ENCODE measurements at places on chromosomes 3 and 15. TPM values are rescaled to one million over a fixed set of nuclear protein-coding genes. Genes with fewer than 3 reads are reported as not detected.

GRCh38 chr3:129439226-129439816 is 427 bp downstream of the MBD4 start:
- peak; percentile 63 for DNase-seq

DNA sequence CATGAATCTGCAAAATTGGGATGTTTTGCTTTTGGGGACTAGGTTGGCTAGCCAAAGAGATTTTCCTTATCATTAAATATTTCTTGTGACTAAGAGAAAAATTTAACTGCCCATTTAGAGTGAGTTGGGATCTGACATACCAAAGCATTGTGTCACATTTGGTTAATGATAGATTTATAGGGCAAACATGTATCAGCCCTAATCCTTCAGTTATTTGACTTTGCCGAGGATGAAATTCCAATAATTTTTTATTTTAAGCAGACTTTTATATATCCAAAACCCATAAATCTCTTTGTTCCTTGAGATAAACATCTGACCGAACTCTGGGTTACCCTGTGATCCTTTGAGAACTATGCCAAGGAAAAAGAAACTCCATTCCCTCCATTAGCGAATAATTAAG is 218.9 kb downstream of the CDIN1 start:
- no peak for DNase-seq

- peak; percentile 24 for DNase-seq
Measured at GRCh38 chr3:83524901-83525300, 1433.9 kb upstream of the CADM2 start.

DNA sequence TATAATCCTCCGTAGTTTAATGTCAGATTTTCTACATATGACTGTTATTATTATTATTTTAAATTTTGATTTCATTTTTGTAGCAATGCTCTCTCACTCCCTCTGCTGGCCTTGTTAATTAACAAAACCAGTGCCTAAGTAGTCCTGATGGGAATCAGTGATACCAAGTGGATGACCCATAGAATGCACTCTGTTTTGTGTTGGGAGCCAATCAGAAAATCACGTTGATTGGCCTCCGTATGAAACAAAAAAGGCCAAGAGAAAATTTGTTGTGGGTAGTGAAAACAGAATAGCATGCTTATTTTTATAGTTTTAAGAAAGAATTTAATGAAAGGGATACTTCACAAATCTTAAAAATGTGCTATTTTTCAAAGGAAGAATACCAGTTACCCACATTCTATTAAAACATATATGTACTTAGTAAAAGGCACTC is 34.4 kb upstream of the MEIS2 start:
- peak; percentile 49 for DNase-seq

GRCh38 chr3:78273326-78273725 is 1233.4 kb downstream of the ROBO2 start:
- DNase-seq: no peak

DNA sequence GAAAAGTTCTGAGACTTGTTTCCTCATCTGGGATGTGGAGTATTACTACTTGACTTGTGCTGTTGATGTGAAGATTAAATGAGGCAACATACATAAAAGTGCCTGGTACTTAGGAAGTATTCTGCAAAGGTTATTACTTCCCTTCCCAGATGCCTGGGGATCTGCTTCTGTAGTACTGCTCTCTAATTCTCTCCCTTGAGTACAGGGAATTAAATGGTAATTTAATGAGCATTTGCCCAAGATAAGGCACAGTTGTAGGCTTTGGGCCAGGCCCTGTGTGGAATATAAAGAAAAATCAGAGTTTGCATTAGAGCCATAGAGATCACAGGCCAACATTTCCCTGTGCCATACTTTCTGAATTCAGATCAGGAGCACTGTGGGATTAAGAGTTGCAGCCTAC is 84.4 kb downstream of the LARS2 start:
- DNase-seq: no peak

- no peak for DNase-seq
Measured at GRCh38 chr3:8206971-8207617, 294.5 kb upstream of the LMCD1 start.

- no peak for DNase-seq
Measured at GRCh38 chr3:88773766-88774165, 333.7 kb upstream of the EPHA3 start.

DNA sequence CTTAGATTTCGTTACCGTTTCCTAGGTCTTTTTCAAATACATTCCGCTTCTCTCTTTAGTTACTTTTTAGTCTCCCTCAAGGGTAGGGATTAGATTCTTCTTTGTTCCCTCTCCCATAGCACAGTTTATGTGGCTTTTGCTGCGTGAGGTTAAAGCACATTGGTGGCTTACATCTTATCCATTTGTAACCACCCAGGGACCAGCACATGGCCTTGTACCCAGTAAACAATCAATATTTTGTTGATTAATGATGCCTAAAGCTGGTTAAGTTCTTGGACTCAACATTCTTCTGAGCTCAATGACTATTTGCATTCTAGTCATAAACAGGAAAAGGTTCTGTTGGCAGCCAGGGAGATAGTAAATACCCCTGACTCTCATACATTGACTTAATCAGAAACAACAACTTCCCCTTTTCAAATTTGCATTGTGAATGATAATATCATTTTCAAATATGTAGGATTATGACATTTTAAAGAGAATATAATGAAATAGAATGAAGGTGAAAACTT is 60.2 kb downstream of the CACNA1D start:
- no peak for DNase-seq

DNA sequence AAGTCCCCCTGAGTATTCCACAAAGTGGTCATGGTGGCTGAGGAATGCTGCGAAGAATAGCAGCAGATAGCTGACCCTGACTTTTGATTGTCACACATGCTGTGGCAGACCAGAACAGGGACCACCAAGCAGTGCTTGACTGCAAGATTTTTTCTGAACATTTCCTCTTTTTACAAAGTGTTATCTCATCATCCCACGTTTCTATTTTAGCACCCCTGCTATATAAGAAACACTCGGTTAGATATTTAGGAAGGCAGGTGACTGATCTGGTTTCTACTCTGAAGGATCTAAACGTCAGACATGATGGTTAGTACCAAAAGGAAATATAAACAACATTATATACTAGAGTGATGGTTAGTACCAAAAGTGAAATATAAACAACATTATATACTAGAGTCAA is 9.1 kb downstream of the SLC25A26 start:
- no peak for DNase-seq

DNA sequence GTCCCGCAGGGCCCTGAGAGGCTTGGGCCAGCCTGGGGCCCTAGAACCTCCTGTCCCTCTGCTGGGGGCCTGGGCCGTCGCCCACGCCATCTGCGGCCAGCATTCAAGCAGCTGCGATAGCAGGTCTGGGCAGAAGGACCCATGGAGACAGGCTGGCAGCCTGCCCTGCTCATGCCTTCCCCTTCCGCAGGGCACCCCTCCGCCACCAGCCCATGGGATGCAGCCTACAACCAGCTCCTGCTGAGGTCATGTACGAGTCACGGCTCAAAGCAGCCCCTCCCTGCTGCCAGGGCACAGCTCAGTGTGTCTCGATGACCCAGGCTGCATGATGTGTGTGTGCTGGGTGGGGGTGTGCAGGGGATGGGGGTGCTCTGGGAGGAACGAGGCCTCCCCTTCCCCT is 27.8 kb downstream of the DUSP7 start:
- DNase-seq: no peak

- no peak for DNase-seq
Measured at GRCh38 chr3:160869825-160870224, 113.8 kb downstream of the PPM1L start.

GRCh38 chr3:85594676-85595075 is 635.9 kb downstream of the CADM2 start:
- no peak for DNase-seq

DNA sequence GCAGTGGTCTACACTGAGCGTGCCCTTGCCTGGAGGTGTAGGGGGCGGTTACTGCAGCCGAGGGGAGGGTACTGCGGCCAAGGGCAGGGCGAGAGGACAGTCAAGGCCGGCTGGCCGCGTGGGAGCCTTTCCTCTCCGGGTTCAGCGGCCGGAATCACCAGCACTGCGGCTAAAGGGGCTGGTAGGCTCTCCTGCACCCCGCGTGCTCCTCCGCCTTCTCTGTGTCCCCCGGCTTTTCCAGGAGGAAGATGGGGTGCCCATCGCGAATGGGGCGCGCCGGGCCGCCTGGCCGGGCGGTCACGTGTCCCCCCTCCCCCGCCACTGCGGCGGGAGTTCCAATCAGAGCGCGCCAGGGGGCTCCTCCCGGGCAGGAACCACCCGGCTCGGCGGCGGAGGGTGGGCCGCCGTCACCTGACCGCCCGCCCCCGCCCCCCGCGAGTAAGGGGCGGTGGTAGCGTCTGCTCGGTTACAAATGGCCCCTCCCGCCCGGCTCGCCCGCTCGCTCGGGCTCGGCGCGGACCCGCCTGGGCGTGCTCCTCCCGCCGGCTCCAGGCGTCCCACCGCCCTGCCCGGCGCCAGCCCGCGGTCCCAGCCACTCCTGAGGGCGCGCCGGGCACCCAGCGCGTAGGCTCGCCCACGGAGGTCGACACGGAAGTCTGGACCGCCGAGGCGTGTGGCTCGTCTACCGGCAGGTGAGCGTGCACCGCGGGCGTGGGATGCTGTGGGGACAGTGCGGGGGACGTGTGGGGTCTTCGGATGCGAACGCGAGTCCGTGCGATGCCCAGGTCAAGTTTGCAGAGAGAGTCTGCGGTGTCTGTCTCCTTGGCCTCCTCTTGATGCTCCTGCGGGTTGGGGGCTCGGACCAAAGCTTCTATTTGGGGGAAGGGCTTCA is 242.6 kb upstream of the TOPAZ1 start:
- peak; percentile 80 for DNase-seq

GRCh38 chr15:58361273-58361759 is 70.5 kb upstream of the LIPC start:
- DNase-seq: no peak

GRCh38 chr15:64586259-64586870 is 126.0 kb downstream of the ZNF609 start:
- DNase-seq: no peak

- no peak for DNase-seq
Measured at GRCh38 chr15:61724251-61724939, 335.9 kb downstream of the VPS13C start.

DNA sequence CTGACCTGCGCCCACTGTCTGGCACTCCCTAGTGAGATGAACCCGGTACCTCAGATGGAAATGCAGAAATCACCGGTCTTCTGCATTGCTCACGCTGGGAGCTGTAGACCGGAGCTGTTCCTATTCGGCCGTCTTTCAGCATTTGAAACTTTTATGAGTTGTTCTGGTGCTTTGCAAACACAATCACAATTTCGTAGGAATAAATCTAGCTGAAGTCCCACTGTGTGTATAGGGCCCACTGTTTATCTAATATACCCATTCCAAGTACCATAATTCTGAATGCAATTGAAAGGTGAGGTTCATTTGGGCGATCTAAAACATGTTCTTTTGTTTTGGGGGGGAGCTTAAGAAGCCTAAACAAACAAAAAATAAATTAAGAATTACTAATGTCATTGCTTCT is 572.1 kb downstream of the FGF12 start:
- no peak for DNase-seq

DNA sequence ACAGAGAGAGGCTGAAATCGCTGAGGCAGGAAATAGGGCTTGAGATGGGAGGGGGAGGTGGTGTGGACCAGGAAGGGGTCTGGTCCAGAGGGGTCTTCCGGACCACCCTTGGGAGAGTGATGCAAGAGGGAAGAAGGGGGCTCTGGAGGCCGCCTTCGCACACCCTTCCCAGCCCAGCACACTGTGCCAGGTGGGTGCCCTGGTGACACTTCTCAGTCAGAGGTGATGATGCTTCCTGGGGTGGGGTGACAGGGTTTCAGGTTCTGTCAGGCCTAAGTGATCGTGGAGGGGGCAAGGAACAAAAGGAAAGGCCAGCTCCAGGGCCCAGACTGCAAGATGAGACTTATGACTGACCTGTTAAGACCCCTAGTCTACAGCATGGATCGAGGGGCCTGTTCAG is 12.7 kb downstream of the SEMA3G start:
- no peak for DNase-seq

GRCh38 chr3:8103954-8104353 is 397.7 kb upstream of the LMCD1 start:
- no peak for DNase-seq

- no peak for DNase-seq
Measured at GRCh38 chr3:174938102-174938501, 79.0 kb downstream of the NAALADL2 start.

GRCh38 chr3:177146646-177147045 is 50.6 kb downstream of the TBL1XR1 start:
- no peak for DNase-seq

- DNase-seq: no peak
Measured at GRCh38 chr3:78834910-78835309, 932.9 kb downstream of the ROBO1 start.

GRCh38 chr3:134068429-134068828 is 38.7 kb upstream of the SLCO2A1 start:
- DNase-seq: no peak

DNA sequence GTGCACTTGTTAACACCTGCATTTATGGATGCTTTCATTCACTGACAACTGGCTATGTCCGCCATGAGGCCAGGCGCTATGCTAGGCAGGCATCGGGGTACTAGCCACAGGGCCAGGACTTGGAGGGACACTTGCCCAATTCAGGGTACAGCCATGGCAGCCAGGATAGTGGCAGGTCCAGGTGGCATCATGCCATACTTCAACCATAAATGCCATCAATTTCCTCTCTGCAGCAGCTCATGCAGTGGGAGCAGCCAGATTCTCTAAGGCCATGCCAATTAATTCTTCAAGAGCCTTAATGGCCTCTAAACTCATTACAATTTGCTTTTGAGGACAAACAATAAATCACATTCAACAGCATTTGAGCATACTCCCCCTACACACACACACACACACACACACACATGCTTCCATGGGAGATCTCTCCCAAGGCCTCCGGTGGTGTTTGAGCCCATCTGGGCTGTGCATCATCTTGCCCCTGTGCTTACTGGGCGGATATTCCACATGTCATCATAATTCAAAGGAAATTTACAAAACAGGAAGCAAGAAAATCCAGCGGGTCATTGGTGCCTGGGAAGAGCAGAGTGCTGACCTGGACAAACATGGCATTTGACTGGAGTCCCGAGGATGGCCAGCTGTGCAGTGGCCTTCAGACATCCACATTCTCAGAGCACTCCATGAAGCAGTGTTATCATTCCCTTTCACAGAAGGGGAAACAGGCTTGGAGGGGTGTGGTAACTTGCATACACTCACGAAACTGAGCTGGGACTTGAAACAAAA is 109.1 kb downstream of the IQSEC1 start:
- DNase-seq: no peak

GRCh38 chr3:126290325-126290724 is 66.9 kb downstream of the KLF15 start:
- DNase-seq: no peak

DNA sequence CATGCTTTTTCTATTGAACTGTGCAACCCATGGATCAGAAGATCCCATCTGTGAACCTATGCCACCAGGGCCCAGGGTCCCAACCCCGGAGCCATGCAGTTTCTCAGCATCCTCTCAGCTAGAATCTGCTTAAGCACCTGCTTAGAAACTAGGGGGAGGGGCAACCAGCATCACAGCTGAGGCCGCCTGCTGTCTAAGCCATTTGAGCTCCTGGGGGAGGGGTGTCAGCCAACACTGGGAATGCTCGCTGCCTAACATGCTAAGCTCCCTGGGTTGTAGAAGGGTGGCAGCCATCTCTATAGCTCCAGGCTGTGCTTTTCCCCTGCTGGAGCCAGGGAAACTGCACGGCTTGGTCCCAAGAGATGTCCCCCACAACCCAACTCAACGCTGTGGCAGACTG is 322.8 kb downstream of the EDEM1 start:
- peak; percentile 3 for DNase-seq

GRCh38 chr15:37793851-37794250 is 140.6 kb upstream of the TMCO5A start:
- DNase-seq: peak; percentile 40

- no peak for DNase-seq
Measured at GRCh38 chr15:78050826-78051225, 26.7 kb downstream of the TBC1D2B start.

Gene COL8A1
- total RNA-seq: not detected

Gene C3orf22
- total RNA-seq: not detected

Gene KLHL40
- total RNA-seq: not detected

Gene GOLGA8O
- not detected for total RNA-seq
